ENCODE measurements at places on chromosomes 11 and 22. TPM values are rescaled to one million over a fixed set of nuclear protein-coding genes. Genes with fewer than 3 reads are reported as not detected.

Gene VSTM5
- not detected for total RNA-seq

Gene ZNF74
- 3.0 TPM for total RNA-seq

Gene CST6
- total RNA-seq, result 0.71 TPM

Gene OR8A1
- total RNA-seq, result not detected

Gene OR51A2
- not detected for total RNA-seq

Gene GSTT2B
- total RNA-seq, result 1.4 TPM

Gene MS4A1
- total RNA-seq, result 0.10 TPM

Gene INTS4
- total RNA-seq, result 13.8 TPM

Gene PKDREJ
- not detected for total RNA-seq

Gene C11orf16
- not detected for total RNA-seq

Gene MPPED1
- total RNA-seq, result not detected

Measured in gastrocnemius medialis (tissue), 4 donors.